CD4-positive, alpha-beta T cell treated with Interferon gamma for 1 hour (primary cell): ENCODE measurements at places on chromosomes 5 and 9.

GRCh38 chr5:28737682-28738081 is 1699.3 kb upstream of the CDH9 start:
- no peak for DNase-seq

GRCh38 chr9:137089232-137089947 is 2.6 kb downstream of the MAN1B1 start:
- no peak for DNase-seq

GRCh38 chr9:127205952-127206351 is 58.6 kb upstream of the GARNL3 start:
- DNase-seq = no peak

DNA sequence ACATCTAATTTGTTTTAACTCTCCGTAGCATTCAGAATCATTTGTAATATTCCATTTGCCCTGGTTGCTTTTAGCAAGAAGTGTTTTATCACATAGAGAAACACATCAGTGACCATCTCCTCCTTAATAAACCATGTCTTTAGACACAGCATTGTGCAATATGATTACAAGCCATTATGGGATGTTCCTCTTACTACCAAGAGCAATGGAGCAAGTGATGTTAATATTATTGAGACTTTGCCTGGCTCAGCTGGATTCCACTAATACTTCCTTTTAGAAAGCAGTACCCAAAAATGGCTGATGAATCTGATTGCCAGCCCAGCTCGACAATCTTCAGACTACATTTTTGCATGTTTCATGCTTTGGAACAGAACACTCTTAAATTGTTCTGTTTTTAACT is 364.2 kb downstream of the OSTF1 start:
- no peak for DNase-seq
